ENCODE measurements at places on chromosomes 11 and 22.

GRCh38 chr11:83649528-83649855 lies 363.3 kb upstream of the CCDC90B start:
- no peak for DNase-seq

- DNase-seq: no peak
These were observed 26.4 kb downstream of the IGLL5 start for GRCh38 chr22:22913989-22914388.

GRCh38 chr11:94641167-94641761 lies 74.1 kb downstream of the PIWIL4 start:
- no peak for DNase-seq

DNA sequence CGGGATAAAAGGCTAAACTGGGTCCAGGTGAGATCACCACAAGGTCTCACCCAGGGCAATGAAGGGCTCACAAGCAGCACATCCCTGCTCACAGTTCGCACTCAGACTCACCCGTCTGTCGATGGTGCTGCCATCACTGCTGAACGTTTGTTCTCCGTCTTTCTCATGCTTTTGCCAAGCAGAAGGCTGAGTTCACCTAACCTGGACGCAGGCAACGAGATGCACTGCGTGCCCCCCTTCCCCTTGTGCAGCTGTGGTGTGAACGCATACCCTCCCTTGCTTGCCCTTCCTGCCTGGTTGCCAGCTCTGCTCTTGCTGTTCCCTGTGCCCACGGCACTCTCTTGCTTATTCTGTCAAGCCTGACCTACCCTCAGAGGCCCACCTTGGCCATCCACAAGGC lies 18.0 kb downstream of the KCTD21 start:
- no peak for DNase-seq

DNA sequence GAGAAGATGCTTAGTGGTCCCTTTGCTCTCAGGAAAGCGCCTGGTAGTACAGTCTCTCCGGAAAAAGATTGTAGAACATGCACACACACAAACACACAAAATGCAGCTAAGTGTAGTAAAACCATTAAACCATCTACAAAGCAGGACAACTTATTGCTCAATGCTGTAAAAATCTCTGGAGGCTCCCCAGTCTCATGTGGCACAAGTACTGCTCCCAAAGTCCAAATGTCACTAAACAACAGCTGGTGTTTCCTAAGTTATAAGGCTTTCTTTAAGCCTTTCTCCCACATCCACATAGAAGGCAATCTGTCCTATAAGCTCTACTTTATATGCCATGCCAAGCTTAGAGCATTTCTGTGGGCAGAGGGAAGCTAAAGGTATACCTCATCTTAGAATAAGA lies 32.9 kb downstream of the CDON start:
- no peak for DNase-seq

GRCh38 chr11:133443206-133443747 lies 89.0 kb downstream of the OPCML start:
- DNase-seq: no peak
